ENCODE measurements at places on chromosomes 6 and 20.

DNA sequence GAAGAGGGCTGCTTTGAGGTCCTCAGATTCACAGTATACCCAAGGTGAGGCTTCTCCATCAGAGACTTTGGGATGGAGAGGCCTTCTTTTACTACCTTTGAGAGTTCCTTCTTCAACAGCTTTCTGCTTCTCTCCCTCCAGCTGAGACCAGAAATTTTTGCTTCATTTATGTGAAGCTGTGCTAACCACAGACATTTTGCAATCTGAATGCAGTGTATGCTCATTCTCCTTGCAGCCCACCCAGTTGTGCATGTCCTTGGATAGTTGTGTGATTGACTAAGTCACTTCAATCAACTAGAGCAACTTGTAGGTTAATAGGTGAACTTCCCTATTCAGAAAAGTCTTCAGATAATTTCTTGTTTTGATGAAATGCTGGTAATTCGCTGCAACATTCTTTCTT is 20.1 kb downstream of the DCBLD1 start:
- DNase-seq = no peak

DNA sequence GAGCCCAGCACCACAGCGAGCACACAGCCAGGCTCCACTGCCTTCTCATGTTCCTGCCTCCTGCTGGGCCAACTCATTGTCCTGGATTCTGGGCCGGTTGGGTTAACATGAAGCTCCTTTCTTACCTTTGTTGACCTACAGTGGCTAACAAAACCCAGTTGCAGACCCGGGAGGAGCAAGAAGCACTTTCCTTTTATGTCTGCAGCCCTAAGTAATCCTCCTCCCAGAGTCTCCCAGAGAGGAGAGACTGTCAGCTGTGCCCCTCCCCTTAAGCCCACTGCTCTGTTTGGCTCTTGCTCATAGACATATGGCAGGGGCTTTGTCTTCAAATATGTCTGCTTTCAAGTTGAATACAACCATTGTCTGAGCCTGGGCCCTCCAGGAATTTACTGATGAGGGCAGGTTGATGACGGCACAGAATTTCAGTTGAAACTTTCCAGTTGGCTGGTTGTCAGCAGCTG is 55.2 kb downstream of the PSMB1 start:
- no peak for DNase-seq

DNA sequence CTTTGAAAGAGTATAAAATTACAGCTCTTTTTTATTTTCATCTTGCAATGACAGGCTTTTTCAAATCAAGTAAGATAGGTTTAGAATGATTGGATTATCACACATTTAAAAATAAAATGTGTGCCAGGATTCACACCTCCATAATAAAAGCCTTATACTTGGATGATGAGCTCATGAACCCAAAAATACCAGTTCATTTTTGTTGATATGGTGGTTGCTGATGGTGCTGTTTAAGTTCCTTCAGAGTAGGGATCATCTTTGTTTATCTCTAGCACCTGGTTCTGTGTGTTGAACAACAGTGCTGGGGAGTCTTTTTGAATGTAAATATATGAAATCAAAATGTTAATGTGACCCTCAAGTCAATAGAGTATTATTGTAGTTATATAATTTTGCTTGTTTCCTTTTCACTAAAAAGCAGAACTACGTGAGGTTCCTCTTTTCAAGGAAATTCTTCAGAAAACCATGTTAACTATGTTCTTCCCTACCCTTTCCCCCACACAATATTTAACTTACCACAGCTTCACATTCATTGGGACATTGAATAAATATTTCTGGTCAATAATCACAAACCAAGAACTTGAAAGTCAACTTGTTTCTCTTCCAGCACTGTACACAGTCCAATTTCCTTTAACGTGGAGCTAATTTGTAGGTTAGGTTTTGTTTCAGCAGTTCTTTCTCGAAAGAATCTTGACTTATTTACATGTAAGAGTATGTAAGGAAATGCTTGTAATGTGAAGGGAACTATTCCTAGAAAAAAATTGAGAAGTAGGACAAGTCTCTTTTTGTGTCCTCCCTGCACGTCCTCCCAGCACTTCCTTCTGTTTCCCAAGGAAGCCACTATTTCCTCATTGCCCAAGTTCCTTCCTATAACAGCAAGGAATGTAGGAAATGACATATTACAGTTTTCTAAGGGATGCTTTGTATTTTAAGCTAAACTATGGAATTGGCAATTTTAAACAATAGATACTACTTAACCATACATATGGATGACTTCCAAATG is 945.9 kb upstream of the CITED2 start:
- DNase-seq = no peak

DNA sequence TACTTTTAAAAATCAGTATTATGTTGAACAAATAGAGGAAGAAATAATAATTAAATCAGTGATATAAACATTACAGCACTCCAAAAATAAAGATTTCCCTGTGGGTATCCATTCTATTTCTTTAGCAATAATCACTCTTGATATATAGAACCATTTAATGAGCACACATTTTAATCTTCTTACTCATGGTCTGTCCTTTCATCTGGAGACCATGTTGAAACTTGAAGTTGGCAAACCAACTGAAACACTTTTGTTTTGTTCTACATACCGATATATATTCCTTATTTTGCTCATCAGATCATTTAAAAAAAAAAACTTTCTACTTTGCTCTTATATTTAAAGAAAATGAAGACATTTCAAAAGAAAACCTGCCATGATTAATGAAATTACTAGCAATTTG is 13.4 kb downstream of the C6orf58 start:
- DNase-seq = no peak

DNA sequence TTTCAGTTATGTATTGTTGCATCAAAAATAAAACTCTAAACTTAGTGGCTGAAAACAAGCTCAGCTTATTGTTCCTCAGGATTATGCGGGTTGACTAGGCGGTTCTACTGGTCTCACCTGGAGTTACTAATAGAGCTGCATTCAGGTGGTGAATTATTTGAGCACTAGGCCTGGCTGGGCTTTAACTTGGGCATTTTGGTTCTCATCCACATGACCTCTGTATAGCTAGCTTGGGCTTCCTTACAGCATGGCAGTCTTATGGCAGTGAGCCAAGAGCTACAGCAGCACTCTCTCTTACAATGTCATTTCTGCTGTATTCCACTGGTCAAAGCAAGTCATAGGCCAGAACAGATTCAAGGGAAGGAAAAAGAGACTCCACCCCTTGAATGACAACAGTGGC is 1.6 kb downstream of the PGBD1 start:
- no peak for DNase-seq

DNA sequence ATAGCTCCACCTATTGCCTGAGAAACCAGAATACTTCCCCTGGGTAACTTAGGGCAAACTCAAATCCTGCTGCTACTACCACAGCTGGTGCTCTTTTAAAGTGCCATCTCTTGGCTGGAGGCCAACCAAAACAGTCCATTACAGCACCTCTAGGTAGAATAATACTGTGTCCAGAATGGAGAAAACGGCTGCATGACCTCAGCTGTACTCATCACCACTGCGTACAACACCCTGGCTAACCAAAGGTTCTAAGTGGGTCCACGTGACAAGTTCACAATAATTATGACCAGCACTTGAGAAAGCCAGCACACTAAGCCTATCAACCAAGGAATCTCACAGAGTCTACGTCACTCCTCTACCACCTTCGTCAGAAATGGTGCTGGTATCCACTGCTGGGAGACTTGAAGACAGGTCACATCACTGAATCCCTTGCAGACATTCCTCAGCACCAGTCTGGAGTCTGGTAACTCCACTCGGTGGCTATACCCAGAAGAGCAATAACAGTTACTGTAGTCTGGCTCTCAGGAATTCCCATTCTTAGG is 40.9 kb upstream of the PKIB start:
- DNase-seq = no peak

GRCh38 chr6:20271818-20272217 is 59.5 kb upstream of the MBOAT1 start:
- DNase-seq = no peak

GRCh38 chr6:150323205-150323604 is 45.6 kb upstream of the IYD start:
- DNase-seq = no peak

DNA sequence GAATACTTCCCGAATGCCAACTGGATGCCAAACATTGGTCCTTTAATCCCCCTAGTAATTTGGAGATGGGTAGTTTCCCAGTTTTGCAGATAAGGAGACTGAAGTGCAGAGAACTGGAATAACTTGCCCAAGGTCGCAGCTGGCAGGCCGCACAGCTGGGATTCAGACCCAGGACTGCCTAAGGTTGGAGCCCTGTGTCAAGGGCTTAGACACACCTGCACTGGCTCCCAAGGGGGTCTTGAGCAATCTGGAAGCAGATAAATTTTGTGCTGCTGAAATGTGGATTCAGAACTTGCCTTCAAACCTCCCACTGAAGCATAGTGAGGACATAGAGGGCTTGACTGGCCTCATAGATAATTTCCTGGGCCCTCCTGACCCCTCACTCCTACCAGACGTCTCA is 30.5 kb downstream of the FOXP4 start:
- no peak for DNase-seq

DNA sequence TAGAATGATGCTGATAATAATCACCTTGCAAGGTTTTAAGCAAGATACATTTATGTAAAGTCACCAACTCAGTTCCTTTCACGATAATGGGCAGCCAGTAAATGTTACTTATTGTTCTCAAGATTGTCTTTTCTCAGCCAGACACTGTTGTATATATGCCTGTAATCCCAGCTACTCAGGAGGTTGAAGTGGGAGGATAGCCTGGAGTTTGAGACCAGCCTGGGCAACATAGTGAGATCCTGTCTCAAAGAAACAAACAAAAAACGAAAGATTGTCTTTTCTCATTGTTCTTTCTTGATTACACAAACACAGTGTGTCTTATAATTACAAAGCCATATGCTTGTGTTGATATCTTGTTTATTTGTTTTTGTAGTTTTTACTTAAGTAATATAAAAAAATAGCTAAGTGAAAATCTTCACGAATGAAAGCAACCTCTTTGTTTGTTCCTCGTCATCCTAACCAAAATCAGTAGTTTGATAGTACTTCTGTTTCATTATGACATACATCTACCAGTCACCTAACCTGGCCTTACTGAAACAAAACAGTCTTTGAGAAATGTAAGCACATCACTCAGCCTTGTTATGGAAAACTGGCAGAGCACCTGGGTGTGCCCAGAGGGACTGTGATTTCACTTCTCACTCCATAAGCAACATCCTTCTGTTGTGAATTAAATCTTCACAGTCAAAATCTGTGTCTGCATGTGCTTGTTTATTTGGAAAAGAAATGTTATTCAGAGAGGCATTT is 436.2 kb upstream of the SOX4 start:
- no peak for DNase-seq

DNA sequence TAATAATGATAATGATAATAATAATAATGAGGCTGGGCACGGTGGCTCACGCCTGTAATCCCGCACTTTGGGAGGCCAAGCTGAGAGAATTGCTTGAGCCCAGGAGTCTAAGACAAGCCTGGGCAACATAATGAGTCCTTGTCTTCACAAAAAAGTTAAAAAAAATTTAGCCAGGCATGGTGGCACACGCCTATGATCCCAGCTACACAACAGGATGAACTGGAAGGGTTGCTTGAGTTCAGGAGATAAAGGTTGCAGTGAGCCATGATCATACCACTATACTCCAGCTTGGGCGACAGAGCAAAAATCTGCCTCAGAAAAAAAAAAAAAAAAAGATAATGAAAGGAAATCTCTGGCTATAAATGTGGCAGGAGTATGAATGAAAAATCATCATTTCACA is 213.4 kb downstream of the HIVEP2 start:
- no peak for DNase-seq

DNA sequence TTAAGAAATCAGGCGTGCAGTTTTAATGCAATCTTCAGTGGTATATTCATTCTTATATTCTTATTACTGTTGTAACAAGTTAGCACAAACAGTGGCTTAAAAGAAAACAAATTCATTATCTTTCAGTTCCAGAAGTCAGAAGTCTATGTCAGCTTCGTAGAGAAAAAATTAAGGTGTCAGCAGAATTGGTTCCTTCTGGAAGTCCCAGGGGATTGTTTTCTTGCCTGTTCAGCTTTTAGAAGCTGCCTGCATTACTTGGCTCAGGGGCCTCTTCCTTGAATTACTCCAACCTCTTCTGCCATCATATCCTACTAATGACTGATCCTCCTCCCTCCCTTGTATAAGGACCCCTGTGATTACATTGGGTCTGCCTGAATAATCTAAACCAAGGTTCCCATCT is 243.9 kb downstream of the ZNF217 start:
- DNase-seq = no peak

Measured in glutamatergic neuron (in vitro differentiated cells).